ENCODE measurements at places on chromosomes 1 and 21. TPM values are rescaled to one million over a fixed set of nuclear protein-coding genes. Genes with fewer than 3 reads are reported as not detected.
A peak's percentile ranks its signal among the peaks of the same experiment; 100 is the strongest.

DNA sequence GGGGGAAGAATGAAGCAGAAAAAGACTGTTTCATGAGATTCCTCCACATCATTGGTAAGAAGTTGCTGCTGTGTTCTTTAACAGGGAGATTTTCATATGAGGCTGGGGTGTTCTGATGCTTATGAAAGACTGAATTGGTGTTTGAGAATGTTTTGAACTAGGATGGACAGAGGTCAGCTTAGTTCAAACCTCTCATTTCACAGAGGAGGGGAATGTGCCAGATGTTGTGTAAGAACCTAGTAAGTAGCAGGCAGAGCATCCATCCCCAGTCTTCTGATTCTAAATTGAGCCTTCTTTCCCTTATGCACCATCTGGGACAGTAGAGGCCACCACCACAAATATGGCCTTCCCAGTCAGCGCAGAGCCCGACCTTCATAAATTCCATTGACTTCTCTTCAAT lies 43.7 kb downstream of the SAMD13 start:
- DNase-seq: no peak
- no peak overlapping the region for H3K4me3 ChIP-seq
- H3K36me3 ChIP-seq: no peaks in the 10 kb centered on the region
- H3K4me1 ChIP-seq: peaks cover 52% of the 10 kb centered on the region

DNA sequence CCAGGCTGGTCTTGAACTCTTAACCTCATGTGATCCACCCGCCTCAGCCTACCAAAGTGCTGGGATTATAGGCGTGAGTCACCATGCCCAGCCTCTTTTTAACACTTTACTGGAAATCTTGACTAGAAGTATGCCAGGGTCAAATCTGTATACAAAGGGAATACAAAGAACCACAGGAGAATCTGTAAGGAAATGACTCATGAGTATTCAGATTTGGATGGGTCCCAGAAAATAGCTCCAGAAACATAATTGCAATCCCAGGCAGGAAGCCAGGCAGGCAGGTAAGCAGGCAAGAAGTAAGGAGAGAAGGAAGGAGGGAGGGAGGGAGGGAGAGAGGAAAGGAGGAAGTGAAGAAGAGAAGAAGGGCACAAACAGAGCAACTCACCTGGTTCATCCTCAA lies 22.8 kb upstream of the TIAM1 start:
- H3K27ac ChIP-seq: peak overlapping the region; percentile 81
- H3K4me3 ChIP-seq: peak overlapping the region; percentile 24
- DNase-seq: peak; percentile 98
- peaks cover 68% of the 10 kb centered on the region for H3K4me1 ChIP-seq

DNA sequence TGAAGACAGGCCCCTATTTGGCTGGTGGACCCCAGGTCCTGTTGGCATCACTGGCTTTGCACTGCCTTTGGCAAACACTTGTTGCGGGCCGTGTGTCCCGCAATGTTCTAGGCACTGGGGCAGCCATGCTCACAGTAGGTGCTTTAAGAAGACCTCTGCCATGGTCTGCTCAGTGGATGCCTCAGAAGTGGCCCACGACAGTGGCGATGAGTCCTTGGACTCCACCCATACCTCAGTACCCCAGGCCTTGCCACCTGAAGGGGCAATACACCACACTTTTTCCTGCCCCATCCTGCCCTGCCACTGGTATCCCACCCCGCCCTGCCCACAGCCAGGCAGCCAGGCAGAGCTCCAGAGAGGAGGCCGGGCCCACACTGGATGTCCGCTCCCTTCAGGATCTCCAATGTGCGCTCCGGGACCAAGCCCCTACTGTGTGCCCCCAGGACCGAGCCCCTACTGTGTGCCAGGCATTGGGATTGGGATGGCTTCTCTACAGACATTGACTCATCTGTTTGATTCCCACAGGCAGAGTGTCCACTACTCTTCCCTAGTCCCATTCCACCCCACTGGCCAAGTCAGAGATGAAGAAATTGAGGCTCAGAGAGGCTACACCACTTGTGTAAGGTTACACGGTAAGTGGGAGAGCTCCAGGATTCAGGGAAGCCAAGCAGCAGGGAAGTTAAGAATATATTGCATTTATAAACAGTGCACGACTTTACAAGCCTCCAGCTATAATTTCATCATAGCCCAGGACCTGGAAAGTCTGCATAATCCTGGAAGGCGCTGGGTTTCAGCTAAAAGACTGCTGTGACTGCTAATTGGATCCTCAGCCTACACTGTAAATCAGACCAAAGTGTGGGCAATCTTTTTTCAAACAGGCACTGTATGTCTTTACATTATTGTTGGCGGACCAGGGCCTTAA lies 101.6 kb downstream of the DMRTB1 start:
- no peak overlapping the region for H3K27ac ChIP-seq
- no peak overlapping the region for H3K4me3 ChIP-seq

GRCh38 chr1:237779356-237779755 lies 111.4 kb downstream of the ZP4 start:
- no peak for DNase-seq
- H3K27me3 ChIP-seq: no peaks in the 10 kb centered on the region
- H3K36me3 ChIP-seq: no peaks in the 10 kb centered on the region
- no peaks in the 10 kb centered on the region for H3K4me1 ChIP-seq
- no peak overlapping the region for H3K4me3 ChIP-seq

GRCh38 chr1:216721863-216722262 lies 1.4 kb downstream of the ESRRG start:
- no peaks in the 10 kb centered on the region for H3K4me1 ChIP-seq
- DNase-seq: no peak
- no peak overlapping the region for H3K4me3 ChIP-seq
- H3K27me3 ChIP-seq: no peaks in the 10 kb centered on the region
- H3K27ac ChIP-seq: no peak overlapping the region

DNA sequence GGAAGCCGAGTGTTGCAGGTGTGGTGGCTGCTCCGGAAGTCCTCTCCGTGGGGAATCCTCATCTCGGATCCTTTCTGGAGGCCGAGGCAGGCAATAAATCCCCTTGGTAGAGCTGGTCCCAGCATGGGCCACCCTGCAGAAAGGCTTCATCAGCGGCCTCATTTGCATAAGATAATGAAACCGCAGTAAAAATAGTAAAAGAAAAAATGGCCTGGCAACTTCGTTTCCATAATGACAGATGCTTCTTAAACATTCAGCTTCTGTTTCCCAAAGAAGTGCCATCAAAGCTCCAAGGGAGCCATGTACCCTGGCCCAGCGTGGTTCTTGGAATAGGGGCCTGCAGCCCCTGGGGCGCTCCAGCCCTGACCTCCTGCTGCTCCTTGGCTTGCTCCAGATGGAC lies 244.1 kb downstream of the GRIK3 start:
- no peak overlapping the region for H3K4me3 ChIP-seq
- no peaks in the 10 kb centered on the region for H3K36me3 ChIP-seq
- DNase-seq: no peak

DNA sequence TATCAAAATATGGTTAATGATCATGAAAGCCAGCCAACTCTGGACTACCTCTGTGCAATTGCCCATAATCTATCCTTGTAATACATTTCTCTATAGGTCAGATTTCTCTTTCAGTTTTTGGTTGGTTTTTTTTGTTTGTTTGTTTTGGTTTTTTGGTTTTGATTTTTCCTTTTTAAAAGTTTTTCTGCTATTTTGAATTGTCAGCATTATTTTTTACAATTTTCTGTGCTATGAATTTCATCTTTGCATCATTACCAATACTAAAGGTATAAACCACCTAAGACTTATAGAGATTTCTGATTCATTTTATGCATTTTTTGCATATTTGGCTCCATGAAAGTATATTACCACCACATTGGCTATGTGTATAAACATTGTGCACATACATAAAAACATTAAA lies 799.6 kb downstream of the ADGRL2 start:
- no peak overlapping the region for H3K4me3 ChIP-seq
- H3K36me3 ChIP-seq: no peaks in the 10 kb centered on the region
- no peaks in the 10 kb centered on the region for H3K27me3 ChIP-seq
- no peak for DNase-seq

DNA sequence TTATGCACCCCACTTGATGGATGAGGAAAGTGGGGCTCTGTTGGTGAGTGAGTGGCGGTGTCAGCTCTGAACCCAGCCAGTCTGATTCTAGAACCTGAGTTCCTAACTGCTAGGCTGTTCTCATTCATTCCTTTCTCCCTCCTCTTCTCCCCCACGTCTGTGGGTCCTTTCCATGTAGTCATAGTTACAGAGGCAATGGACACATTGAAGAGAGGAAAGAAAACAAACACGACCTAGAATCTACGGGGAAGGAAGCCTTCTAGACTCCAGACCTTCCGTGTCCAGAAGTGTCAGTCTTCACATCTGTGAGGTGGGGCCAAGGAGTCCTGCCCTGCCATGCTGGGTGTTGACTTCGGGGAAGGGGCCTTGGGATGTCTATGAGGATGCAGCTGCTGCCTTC lies 115.8 kb upstream of the WNT4 start:
- H3K36me3 ChIP-seq: no peaks in the 10 kb centered on the region
- no peaks in the 10 kb centered on the region for H3K4me1 ChIP-seq

DNA sequence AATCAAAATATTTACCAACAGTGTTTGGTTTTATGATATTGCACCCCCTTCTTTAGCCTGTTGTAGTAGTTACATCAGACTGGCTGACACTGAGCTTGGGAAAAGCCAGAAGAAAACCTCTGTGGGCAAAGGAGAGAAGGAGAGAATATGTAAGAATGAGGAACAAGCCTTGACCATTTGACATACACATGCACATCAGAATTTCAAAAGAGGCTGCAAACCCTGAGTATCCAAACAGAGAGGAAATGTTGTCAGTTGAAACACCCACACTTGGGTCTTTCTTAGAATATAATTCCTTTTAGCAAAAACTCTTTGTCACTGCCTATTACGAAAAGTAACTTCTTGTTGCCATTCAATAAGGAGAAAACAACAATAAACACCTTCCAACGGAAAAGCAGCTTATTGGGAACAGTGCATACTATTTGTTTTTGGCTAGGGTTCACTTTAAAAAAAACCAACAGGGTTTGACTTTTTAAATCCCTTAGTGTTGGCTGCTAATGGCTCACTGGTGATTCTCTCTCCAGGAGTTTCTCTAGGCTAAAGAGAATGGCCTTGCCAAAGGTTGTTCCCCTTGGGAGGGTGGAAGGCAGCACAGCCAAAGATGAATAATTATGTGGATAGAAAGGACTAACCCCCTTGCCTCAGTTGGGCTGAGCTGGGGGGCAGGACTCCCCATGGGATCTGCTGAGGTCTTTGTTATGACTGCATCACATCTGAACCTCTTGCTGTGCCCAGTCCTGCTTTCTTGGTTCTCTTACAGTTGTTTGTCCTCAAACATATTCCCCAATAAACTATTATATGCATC lies 48.9 kb downstream of the GORAB start:
- H3K27me3 ChIP-seq: no peaks in the 10 kb centered on the region
- no peak overlapping the region for H3K4me3 ChIP-seq
- H3K27ac ChIP-seq: no peak overlapping the region
- no peaks in the 10 kb centered on the region for H3K36me3 ChIP-seq

DNA sequence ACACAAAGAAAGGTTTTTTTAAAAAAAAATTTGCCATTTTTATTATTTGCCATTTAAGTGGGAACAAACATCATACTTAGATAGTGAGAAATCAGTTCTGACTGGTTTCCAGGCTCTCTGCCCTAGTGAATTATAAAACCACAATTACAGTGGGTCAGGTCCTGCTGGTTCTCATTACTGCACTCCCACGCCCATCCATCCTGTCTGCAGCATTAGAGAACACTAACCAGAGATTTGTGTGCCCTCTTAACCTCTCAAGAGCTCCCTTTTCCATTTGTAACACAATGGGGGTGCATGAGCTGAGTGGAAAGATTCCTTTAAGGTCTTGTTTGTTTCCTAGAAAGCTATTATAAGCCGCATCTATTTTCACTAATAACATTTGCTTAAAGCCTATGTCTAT lies 489.3 kb downstream of the AMY1C start:
- H3K4me3 ChIP-seq: no peak overlapping the region
- no peak overlapping the region for H3K27ac ChIP-seq
- DNase-seq: no peak
- H3K36me3 ChIP-seq: no peaks in the 10 kb centered on the region
- H3K27me3 ChIP-seq: no peaks in the 10 kb centered on the region

GRCh38 chr21:31660259-31660565 lies 719 bp downstream of the SOD1 start:
- peak overlapping the region; percentile 87 for H3K4me3 ChIP-seq
- peak overlapping the region; percentile 91 for H3K27ac ChIP-seq
- H3K27me3 ChIP-seq: no peaks in the 10 kb centered on the region
- peaks cover 23% of the 10 kb centered on the region for H3K36me3 ChIP-seq
- DNase-seq: no peak
- H3K4me1 ChIP-seq: peaks cover 5% of the 10 kb centered on the region

DNA sequence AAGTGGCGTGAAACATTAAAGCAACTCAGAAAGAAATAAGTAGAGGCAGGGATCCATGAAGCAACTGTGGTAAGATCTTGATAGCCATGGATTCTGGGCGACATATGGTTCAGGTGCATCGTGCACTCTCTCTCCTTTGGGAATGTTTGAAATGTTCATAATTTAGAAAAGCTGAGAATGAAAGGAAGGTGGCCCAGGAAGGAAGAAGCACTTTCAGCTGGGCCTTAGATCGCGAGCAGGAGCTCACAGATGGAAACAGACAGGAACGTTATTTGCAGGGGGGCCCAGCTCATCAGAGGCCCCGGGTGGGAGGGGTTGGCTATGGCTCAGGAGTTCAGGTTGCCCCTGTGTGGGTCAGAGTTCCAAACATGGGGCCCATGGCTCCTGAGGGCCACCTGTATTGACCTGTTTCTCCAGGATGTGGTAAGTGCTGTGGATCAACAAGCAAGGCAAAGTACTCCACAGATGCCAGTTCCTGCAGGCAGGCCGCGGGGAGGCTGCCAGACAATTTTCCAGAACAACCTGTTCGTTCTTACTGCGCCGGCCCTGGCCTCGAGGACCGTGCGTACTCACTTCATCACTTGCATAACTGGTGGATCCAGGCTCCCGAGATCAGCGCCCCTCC lies 253.2 kb downstream of the TOMM20 start:
- no peaks in the 10 kb centered on the region for H3K4me1 ChIP-seq
- H3K4me3 ChIP-seq: no peak overlapping the region

DNA sequence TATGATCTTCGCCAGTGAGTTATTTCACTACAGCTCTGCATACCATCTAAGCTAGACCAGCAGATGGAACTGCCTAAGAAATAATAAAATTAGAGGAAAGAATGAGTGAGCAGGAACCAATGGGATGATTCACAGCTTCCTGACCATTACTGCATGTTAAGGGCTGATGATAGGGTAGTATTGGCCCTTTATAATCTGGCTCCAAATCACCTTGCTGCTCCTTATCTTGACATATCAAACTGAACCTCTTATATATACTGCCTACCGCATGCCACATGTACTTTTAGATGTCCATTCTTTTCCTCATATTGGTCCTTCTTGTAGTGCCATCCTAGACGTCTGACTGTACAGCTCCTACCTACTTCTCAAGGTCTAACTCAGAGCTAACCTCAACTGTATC lies 524.4 kb downstream of the DPYD start:
- no peak overlapping the region for H3K27ac ChIP-seq
- H3K36me3 ChIP-seq: no peaks in the 10 kb centered on the region
- DNase-seq: no peak

LINGO4 gene
- not detected for total RNA-seq

OR2T29 gene
- total RNA-seq: not detected

SLC45A3 gene
- 12.3 TPM for total RNA-seq

TRMT13 gene
- 13.2 TPM for total RNA-seq

FCGR3A gene
- total RNA-seq: 0.17 TPM

NFASC gene
- total RNA-seq: 0.57 TPM

HOOK1 gene
- 30.9 TPM for total RNA-seq

ETV3L gene
- total RNA-seq: not detected

BEST4 gene
- 0.52 TPM for total RNA-seq

RCAN1 gene
- 9.7 TPM for total RNA-seq

PTCH2 gene
- 1.3 TPM for total RNA-seq
